ENCODE measurements at places on chromosomes 7 and 10.

- no peak for DNase-seq
Measured at GRCh38 chr7:3630081-3630480, 329.0 kb downstream of the SDK1 start.

DNA sequence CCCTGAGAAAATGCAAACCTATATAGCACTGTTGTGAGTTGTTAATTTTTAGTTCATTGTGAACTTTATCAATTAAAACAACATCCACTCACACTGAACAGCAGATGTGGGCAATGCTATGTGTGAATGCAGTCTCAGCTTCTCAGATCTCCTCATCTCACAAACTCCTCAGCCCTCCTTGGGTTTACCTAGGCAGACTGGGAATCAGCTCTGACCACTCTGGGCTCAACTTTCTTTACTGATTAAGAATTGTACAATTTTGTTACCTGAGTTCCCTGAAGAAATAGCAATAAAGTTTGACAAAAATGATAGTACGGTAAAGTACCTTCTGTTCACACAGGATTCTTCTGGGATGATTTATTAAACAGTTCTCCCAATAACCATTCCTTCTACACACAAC, 124.0 kb downstream of the SRPK2 start:
- DNase-seq = no peak

DNA sequence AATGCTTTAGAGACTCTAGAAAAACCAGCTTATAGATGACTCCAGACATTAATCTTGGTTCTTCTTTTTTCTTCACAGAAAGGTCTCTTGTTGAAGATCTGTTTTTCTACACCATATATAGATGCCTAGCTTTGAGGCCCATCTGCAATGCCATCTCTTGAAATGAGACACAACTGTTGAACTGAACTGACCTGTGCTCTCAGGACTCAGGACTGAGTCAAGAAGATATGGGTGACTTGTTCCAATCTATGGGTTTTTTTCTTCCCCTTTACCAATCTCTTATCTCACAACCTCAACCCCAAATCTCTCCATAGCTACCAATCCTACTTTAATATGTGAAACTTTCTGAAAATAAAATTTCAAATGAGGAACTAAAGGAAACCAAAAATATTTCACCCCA, 194.7 kb downstream of the SNX13 start:
- DNase-seq = no peak

DNA sequence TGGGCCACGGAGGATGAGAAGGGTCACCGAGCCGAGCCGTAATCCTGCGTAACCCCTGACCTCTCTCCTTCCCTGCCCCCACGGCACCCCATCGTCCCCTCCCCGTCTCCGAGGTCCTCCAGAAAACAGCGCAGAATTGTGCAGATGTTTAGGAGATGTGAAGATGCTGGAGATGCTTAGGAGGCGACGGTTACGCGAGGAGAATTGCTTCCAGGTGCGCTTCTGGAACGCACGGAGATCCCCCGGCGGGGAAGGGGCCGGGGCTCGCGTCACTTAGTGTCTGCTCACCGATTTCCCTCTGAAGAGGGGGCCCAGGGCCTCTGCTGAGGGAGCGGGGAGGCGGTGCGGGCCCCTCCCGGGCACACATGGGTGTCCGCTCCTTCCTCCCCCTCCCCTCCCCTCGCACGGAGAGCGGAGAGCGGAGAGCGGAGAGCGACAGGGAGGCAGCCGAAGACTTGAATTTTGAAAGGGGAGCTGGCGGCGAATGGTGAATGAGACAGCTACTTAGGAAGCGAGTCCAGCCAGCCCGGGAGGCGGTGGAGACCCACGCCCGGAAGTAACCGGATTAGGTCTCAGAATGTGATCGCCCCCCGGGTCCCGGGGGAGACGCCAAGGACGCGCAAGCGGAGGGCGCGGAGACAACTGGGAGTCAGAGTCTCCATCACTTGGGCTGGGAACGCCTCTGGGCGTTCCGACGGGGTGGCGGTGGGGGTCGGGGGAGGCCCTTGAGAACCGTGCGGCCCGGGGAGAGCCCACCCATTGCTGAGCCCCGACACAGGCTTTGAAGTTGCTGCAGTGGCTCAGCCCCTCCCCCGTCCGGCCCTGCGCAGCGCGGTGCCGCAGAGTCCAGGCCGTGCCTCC, 8.7 kb upstream of the EN2 start:
- no peak for DNase-seq

GRCh38 chr7:149718730-149719049, 54.7 kb downstream of the ZNF467 start:
- DNase-seq = no peak
